ENCODE measurements at places on chromosomes 5 and 9.

- no peak for DNase-seq
These were observed 19.0 kb downstream of the ABLIM3 start for GRCh38 chr5:149160291-149160787.

- no peak for DNase-seq
These were observed 110.8 kb downstream of the SLC1A3 start for GRCh38 chr5:36717131-36717695.

DNA sequence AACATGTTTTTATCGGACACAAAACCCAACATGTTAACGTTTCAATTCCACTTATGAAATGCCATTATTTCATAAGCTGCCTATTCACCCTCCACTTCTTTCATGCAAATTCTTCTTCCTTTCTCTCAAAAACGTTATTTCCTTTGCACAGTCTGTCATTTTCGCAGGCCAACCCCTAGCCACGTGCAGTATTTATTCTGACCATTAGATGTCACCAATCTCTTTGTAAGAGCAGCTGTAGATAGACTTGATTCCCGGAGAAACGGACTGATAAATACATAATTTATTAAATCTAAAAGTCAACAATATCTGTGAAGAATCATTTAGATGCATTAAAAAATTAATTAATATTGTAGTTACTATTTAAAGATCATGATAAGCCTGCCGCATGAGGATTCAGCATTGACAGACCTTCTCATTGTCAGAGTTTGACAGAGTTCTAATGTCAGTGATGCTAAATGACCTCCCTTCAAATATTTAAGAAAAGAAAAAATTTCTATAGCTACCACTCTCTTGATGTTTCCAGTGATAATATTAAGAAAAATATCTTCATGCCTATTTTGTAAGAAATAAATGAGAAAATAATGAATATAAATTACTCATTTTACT is 933.6 kb downstream of the CDH12 start:
- peak; percentile 77 for DNase-seq

DNA sequence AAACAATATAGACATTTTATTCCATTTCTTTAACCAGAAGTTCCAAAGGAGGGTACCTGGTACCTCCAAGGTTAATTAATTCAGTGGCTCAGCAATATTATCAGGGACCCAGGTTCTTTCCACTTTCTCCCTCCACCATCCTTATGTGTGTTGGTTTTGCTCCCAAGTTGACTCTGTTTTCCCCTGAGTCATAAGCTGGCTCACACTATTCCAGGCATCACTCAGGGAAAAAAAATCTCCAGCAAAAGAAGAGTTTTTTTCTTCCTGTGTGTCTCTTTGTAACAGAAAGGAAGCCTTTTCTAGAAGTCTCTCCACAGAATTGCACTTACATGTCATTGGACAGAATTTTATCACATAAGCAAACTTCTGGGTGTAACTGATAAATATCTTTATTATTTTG is 31.2 kb upstream of the GALNT10 start:
- no peak for DNase-seq

DNA sequence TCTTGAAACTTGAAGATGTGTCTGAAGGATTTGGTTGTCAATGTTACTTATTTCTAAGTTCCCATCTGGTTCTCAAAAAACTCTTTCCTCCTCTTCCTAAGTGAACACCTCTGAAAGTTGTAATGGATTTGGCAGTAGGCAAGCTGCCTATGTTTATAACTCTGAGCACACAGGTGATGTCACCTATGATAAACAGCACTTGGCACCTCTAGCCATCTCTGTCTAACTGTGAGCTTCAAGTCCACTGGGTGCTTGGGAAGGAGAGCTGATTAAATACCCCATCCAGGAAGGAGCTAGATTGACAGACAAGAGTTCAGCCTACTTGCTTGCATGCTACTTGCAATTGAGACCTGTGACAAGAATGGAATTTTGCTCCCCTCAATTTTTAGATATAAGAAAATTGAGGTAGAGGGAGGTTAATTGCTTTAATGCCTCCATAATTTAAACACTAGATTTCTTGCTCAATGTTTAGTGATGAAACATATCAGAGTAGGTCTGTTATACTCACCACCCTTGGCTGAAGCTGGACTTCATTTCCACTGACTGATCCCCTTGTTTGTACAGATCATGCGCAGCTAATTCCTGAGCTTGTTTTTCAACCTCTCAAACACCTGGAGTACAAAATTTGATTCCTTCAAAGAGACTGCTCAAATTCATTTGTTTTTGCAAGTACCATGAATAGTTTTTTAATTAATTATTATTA is 49.9 kb downstream of the PDE4D start:
- no peak for DNase-seq

- DNase-seq: peak; percentile 35
These were observed 102.2 kb upstream of the DAB2 start for GRCh38 chr5:39526914-39527477.

DNA sequence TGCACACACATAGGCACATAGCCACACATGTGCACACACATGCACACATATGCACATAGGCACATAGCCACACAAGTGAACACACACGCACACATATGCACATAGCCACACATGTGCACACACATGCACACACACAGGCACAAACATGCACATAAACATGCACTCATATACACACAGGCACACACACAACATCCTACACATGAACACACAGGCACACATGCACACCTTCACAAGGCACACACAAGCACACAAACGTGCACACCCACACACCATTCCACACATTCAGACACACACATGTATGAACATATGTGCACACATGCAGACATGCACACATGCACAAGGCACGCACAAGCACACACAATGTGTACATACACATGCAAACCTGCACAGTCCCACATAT is 484.7 kb downstream of the IRX1 start:
- DNase-seq: no peak

DNA sequence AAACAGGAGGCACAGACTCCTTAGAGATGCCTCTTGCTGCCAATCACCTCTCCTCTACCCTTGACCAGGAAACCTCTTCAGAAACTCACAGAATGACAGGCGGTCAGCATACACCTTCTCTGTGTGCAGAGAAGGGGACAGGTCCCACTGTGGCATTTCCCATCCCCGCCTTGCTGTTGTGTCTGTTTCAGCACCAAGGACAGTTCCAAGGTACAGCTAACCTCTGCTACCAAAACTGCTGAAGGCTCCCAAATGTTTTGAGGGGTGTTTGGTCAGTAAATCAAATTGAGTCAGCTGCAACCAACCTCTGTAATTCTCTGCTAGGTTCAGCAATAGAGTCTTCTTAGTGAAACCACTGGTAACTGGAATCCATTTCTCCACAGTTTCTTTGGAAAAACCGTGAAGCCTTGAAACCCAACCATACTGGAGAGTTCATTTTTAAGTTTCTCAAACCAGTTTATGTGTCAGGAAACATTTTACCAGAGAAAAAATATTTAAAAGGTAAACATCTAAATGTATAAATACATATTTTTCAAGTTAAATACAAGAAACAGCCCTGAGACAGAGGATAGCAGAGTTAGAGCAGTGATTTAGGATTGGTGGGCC is 122.0 kb downstream of the DRD1 start:
- DNase-seq: peak; percentile 12

DNA sequence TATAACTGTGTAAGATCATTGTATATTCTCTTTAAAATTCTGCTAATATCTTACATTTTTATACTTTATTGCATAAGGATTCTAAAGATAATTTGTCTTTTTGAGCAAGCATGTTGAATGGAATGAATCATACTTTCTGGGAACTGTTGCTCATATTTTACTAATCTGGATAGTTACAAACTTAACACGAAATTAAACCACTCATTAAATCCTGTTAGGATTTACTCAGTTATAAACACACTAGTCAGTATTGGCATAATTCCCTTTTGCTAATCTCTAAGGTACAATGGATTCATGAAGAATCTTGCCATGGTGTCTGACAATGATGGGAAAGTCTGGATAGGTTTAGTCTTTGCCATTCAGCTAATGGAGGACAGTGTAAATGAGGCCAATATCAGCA is 338.1 kb upstream of the SMC2 start:
- no peak for DNase-seq

- DNase-seq: no peak
These were observed 2.6 kb downstream of the ZNF79 start for GRCh38 chr9:127426756-127427155.

GRCh38 chr5:133635051-133635450 is 22.7 kb upstream of the FSTL4 start:
- DNase-seq: no peak

- DNase-seq: no peak
These were observed 129.4 kb downstream of the AOPEP start for GRCh38 chr9:94855903-94856302.

DNA sequence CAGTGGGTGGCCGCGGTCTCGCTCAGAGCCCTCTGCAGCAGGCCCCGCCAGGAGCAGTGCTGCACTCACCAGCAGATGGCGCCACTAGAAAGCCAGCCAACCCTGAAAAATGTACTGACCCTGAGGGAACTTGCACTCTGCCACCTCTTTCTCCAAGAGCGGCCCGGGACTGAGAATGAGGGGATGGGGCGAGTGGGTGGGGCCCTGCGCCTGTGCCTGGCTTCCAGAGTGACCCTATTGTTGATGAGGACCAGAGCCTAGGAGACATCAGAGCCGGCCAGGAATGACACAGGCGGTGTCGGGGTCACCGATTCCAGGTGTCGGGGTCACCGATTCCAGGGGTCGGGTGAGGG is 2.9 kb upstream of the IL17B start:
- peak; percentile 63 for DNase-seq

GRCh38 chr5:77011498-77011897 is 18.7 kb upstream of the AGGF1 start:
- no peak for DNase-seq

DNA sequence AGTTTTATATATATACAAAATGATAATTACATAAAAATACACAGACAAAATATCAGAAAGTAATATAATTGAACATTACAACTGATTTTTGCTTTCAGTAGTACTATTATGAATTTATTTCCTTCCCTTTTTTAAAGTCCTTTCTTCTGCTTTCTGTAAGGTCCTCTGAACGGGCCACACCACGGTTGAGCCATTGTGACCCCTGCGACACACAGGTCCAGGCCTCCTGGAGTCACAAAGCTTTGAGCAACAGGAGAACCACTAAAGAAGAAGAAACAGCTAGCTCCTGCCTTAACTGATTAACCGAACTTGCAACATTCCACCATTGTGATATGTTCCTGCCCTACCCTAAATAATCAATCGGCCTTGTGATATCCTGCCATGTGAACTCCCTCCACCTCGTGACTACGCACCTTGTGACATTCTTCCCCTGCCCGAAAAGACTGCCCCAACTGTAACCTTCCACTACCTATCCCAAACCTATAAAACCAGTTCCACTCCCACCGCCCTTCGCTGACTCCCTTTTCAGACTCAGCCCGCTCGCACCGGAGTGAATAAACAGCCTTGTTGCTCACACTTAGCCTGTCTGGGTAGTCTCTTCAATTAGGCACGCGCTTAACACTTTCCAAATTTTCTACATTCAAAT is 375.0 kb upstream of the RFX3 start:
- no peak for DNase-seq

DNA sequence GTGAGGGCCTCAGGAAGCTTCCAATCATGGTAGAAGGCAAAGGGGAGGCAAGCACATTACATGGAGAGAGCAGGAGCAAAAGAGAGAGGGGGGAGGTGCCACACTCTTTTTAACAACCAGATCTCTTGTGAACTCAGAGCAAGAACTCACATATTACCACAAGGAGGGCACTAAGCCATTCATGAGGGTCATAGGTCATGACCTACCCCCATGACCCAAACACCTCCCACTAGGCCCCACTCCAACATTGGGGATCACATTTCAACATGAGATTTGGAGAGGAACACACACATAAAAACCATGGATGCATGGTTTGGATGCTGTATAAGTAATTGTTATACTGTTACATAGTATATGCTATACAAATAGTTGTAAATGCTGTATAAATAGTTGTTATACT is 17.5 kb downstream of the POLK start:
- no peak for DNase-seq

- no peak for DNase-seq
These were observed 209.1 kb downstream of the SREK1 start for GRCh38 chr5:66353186-66353585.

DNA sequence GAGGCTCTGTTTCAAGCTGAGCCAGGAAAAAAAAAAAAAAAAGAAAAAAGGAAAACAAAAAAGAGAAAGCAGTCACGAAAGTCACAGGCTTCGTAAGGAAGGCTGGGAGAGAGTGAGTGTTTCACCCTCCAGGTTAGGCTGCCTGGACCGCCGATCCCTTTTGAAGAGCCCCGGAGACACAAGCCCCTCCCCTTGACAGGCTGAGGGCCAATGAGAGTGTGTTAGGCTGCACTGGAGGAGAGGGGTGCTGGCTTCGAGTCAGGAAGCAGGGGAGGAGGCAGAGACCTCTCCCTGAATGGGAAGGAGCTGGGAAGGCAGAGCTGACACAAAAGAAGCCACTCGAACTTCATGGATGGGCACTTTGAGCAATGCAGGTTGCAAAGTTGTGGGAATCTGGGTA is at the start of gene NMUR2:
TSS of gene NMUR2 (minus strand) at position 135 of the 400 bp plus-strand sequence. CDS start 166 bp downstream, outside the sequence.
- DNase-seq: no peak

GRCh38 chr5:179955630-179956029 is 47.9 kb upstream of the TBC1D9B start:
- no peak for DNase-seq
